ENCODE measurements at places on chromosomes 7 and 10.

- DNase-seq: peak; percentile 11
Measured at GRCh38 chr7:776992-777727, 50.1 kb upstream of the PRKAR1B start.

- peak; percentile 35 for DNase-seq
Measured at GRCh38 chr7:102451371-102452054, 13.2 kb downstream of the ALKBH4 start.

DNA sequence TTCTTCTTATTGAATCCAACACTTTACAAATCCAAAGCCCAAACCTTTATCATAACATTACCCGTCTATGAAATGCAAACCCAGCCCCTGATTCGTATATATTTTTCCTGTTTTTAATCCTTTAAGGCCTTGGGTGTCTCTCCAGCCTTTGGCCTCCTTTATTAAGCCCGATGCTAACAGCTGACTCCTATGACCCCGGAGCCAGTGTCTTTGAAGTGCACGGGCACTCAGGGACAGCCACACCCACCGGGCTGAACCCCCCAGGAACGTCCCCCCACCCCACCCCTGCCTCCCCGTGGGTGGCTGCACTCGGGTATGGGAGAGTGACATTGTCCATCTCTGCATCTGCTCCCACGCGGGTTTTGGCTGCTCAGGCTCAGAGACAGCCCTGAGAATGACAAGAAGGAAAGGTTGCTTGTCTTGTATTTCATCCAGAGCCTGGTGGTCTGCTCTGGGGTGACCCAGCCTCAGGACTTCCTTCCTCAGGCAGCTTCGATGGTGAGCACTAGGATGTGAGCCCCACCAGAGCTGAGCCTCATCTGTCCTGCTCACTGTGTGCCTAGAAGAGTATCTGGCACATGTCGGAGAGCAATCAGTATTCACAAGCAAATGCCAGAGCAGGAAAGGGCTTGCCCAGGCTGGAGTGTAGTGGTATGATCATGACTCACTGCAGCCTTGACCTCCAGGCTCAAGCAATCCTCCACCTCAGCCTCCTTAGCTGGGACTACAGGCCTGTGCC is 210.4 kb downstream of the SKIDA1 start:
- DNase-seq: peak; percentile 77

DNA sequence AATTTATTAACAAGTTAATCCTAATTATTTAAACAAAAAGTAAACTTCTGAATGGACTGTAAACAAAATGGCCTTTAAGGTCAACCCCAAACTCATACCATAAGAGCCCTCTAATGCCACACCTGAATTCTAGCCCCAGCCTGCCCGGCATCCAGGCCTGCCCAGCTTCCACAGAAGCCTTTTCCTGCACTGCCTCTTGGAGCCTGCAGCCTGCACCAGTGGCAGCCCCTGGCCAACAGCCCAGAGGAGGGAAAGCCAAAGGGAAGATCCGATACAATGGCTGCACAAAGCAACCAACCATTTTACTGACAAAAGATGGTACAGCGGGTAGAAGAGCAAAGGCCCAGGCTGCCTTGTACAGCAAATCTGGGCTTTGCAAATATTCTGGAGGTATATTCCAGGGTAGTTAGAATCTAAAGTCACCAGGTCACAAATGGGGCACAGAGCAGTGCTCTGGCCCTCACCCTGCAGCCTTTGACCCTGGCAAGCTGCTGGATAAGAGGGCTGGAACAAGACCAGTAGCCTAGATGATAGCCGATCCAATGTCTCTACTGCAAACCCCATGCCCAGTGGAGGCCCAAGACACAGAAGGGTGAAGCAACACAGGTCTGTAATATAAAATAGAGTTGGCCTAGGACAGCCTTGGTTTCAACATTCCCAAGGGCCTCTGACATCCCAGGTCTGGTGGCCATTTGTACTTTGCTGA is 12.5 kb upstream of the CH25H start:
- no peak for DNase-seq

DNA sequence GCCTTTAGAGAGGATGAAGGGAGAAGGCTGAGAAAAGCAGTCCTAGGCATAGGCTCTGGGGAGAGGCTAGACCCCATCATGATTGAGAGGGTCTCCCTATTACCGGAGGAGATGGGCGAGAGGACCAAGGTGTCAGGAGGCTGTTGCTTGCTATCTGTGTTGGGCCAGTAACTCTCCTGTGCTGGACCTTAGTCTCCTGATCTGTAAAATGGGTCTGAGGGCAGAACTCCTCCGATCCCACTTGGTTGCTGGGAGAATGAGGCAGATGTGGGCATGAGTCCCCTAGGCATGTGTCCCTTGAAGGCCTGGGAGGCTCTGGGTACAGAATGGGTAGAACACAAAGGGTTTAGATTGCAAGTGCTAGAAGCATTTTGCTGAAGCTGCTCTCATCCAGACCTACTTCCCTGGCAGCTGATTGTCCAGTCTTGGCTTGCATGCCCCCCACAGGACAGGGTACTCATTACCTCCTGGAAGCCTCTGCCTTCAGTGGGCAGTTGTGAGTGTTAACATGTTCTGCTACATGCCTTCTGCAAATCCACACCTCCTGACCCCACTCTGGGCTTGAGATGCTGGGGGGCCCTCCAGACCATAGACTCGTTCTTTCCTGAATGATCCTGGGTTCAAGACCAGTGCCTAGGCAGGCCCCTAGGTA is 4.4 kb downstream of the ZMIZ1 start:
- no peak for DNase-seq

- peak; percentile 81 for DNase-seq
Measured at GRCh38 chr7:78279032-78279431, 480.5 kb downstream of the PHTF2 start.

GRCh38 chr7:122225874-122226273 is 78.7 kb downstream of the FEZF1 start:
- DNase-seq: no peak

DNA sequence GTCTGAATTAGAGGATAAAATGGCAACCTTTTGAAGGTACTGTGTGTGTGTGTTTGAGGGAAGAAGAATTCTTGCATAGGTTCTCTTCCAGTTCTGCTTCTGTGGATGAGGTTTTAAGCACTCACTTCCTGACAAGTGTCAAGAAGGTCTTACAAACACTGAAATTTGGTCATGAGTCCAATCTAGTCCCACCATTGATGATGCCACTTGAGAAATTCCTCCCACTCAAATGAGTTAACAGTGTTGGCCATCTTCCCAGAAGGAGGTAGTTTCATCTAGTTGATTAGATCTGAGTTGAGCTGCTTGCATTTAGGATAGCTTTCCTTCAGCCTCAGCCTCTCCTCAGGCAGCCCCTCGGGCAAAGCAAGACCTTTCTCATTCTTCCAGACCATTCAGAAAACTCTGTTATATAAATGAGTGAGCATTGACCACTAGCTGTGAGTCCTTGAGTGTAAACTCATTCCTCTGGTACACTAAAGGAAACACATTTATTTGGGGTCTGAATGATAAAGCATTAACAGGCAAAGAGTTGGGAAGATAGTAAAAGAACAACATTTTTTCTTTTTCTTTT is 189.5 kb downstream of the TRIL start:
- DNase-seq: peak; percentile 93

DNA sequence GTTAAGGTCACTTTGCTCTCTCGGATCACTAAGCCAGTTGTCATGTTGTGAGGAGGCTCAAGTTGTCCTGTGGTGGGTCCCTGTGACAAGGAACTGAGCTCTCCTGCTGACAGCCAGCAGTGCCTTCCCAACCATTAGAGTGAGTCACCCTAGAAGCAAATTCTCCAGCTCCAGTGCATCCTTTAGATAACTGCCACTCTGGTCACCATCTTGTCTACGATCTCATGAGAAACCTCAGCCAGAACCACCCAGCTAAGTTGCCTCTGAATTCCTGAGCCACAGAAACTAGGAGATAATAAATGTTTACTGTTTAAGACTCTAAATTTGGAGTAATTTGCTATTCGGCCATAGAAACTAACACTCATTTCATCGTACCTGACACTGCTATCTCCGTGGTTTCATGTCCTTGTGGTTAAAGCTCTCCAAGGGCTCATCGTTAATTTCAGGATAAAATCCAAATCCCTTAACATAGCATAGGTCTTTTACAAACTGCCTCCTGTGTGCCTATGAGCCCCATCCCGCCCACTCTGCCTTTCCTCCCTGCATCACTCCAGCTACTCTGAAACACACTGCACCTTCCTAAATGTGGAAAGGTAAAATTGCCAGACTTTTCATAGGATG is 56.5 kb upstream of the WIPF3 start:
- DNase-seq: no peak

- no peak for DNase-seq
Measured at GRCh38 chr10:23422003-23422411, 16.9 kb upstream of the OTUD1 start.

- no peak for DNase-seq
Measured at GRCh38 chr7:3955751-3956696, 655.0 kb downstream of the SDK1 start.

- DNase-seq: no peak
Measured at GRCh38 chr7:111516612-111517011, 45.7 kb downstream of the IMMP2L start.

DNA sequence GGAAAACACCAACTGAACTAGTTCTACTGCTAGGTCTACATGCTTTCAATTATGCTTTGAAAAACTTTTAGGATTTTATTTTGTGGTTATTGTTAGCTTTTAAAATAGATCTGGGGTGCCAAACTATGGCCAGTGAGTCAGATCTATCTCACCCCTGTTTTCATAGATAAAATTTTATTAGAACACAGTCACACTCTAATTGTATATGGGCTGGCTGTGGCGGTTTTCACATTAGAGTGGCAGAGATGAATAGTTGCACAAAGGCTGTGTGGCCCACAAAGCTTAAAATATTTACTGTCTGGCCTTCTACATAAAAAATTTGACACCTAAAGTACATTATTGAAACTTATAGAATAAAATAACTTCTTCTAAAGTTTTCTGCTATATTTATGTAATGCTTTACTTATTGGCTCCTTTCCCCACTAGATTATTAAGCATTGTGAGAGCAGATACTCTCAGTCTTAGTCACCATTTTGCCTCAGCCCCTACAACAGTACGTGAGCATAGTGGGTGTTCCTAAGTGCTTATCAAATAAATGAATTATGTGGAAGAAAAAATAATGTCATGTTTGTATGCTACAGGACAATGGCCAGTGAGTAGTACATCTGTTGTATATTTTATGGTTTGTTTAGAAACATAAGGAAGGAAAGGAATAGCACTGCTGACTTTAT is 5.4 kb upstream of the SUV39H2 start:
- DNase-seq: peak; percentile 58

DNA sequence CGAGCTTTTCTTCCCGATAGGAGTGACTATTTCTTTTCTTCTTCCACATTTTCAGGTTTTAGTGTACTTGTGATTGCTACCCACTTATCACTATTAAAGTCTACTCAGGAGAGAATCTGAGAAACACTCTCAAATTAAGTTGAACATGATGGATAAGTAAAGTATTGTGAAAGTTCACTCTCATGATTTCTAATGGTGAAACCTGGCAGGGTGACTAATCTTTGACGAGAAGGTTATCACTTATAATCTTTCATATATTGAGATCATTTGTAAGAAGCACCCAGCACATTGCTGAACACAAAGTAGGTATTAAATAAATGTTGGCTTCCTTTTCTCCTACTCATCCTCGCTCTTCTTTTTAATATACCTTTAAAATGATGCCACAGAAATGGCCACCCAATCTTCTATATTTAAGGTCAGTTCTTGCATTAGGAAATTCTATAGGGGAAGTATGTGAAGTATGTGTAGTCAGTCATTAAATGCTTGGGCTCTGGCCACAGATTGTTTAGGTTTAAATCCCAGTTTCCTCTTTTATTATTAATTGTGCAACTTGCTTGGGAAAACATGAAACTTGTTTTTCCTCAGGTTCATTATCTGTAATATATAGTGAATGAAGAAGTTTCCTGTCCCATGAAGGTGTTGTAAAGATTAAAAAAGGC is 3.1 kb upstream of the CFTR start:
- no peak for DNase-seq

DNA sequence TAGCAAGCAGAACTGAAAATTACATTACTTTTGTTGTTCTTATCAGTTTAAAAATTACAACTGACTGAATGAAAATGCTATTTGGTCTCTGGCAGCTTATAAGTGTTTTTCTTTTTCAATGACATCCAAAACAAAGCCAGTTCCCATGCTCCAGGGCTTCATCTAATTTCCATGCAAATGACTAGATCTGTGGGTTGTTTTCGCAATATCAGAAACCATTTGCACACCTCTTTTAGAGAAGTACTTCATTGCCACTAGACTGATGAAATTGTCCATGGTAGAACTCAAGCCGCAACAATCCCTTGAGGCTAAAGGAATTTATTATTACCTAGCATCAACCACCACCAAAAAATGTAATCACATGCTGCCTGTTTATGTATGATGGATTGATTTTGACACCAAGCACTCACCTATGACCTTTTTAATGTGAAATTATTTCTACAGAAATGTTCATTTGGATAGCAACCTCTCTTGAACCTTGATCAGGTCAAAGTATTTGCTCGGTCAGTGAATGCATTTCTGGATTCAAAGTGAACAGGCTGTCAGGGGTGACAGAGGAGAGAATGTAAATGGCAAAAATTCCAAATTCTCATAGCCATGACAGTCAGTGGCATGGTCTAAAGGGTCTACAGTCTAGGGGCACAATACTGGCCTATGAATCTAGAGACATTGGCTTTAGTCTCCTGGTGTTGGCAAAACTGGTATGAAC is 769.3 kb downstream of the SORCS1 start:
- DNase-seq: peak; percentile 40

DNA sequence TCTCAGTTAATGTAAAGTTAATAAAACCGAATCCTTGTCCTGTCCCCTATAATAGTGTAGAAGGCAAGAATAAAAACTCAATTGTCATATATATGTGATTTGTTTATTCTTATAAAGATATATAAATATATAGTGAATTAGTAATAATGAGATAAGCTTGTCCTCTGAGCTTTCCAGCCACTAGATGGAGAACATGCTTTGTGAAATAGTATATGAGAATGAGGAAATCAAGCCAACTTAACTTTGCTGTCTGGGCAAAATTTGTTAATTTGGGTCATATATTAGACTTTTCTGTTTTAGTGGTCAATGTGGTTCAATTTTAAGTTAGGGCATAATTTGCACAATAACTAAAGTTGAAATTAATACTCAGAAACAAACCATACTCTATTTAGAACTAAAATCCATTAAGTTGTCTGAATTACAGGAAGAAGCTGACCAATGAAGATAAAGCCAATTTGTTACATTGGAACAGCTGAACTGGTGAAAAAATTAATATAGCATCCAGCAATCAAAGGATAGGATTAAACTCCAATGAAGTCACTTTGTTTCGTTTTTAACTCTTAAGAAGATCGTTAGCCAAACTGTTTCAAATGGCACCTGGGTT is 595.0 kb downstream of the ARL4A start:
- peak; percentile 64 for DNase-seq

DNA sequence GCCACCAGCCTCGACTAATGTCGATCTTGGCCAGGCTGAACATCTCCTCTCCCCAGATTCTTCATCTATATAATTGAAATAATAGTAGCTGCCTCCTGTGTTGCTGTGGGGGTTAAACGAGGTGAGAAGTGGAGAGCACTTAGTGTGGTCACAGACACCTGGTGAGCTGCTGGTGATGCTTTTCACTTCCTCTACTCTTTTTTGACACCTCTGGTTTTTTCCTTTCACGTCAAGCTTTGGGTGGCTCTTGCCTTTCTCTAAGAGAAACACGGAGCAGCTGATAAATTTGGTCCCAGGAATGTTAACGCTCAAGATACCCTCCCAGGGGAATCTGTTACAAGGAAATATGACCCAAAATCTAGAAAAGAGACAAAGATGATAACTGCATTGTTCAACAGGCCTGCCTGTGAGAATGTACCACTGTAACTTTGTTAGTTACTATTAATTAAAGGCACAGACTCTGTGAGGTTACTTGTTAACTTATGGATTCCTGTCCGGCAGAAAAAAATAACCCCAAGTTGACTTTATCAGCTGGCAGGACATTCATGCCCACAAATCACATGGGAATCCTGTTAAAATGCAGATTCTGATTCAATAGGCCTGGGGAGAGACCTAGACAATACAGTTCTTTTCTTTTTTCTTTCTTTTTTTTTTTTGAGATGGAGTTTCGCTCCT is 9.5 kb upstream of the NPFFR1 start:
- no peak for DNase-seq
